ENCODE measurements at places on chromosomes 7 and 10. TPM values are rescaled to one million over a fixed set of nuclear protein-coding genes. Genes with fewer than 3 reads are reported as not detected.

GRCh38 chr7:36137754-36138153 lies 15.3 kb upstream of the EEPD1 start:
- no peak overlapping the region for H3K27ac ChIP-seq
- no peaks in the 10 kb centered on the region for H3K27me3 ChIP-seq
- DNase-seq = peak; percentile 53
- no peaks in the 10 kb centered on the region for H3K36me3 ChIP-seq

CLCN1 gene
- total RNA-seq = not detected

- H3K4me3 ChIP-seq = no peak overlapping the region
- no peak for DNase-seq
- no peaks in the 10 kb centered on the region for H3K27me3 ChIP-seq
- H3K36me3 ChIP-seq = no peaks in the 10 kb centered on the region
- H3K27ac ChIP-seq = no peak overlapping the region
- no peaks in the 10 kb centered on the region for H3K4me1 ChIP-seq
Measured at GRCh38 chr10:83927166-83927565, 212.1 kb upstream of the GHITM start.

DNA sequence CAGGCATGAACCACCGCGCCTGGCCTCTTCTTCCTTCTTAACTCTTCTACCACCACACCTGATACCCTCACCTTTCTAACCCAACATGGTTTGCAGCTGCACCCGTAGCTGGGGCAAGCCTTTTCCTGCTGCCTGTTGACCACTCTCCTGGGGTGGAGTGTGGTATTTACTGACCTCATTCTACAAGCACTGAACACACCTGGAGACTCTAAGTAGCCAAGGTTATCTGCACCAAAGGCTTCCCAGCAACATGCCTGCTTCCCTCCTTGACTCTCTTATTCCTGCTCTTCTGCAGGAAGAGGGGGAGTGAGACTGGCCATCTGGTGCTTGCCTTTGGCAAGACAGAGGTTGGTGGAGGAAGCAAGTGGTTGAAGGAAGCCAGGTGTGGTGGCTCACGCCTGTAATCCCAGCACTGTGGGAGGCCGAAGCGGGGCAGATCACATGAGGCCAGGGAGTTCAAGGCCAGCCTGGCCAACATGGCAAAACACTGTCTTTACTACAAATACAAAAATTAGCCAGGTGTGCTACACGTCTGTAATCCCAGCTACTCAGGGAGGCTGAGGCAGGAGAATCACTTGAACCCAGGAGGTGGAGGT lies 10.1 kb downstream of the ACTR1A start:
- H3K27ac ChIP-seq = peak overlapping the region; percentile 76
- H3K27me3 ChIP-seq = no peaks in the 10 kb centered on the region

DNA sequence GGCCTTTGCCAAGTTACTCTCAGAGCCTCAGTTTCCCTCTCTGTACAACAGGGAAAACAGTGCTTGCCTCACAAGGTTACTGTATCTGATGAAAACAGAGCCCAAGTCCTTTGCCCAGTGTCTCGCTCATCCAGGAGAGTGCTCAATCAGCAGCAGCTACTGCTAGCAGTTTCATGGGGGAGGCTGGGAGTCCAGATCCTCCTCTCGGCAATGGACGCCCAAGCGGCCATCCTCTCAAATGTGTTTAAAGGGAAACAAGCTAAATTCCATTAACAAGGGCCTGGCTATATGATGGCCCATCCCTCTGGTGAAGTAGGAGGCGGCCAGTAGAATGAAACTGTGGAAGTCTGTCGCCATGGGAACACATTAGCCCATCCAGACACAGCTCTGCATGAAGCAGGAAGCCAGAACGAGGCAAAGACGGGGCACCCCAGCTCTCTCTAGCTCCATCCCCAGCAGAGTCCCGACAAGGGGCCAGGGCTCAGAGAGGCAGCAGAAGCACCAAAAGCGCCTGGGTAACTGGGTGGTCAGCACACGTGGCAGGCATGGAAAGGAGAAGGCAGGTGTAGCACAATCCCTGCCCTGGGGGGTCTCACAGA lies 35.2 kb downstream of the FAM53B start:
- DNase-seq = no peak
- no peak overlapping the region for H3K4me3 ChIP-seq
- peak overlapping the region; percentile 49 for H3K27ac ChIP-seq
- H3K27me3 ChIP-seq = no peaks in the 10 kb centered on the region
- H3K4me1 ChIP-seq = peaks cover 87% of the 10 kb centered on the region
- peaks cover 16% of the 10 kb centered on the region for H3K36me3 ChIP-seq

LMOD2 gene
- total RNA-seq = not detected

DNA sequence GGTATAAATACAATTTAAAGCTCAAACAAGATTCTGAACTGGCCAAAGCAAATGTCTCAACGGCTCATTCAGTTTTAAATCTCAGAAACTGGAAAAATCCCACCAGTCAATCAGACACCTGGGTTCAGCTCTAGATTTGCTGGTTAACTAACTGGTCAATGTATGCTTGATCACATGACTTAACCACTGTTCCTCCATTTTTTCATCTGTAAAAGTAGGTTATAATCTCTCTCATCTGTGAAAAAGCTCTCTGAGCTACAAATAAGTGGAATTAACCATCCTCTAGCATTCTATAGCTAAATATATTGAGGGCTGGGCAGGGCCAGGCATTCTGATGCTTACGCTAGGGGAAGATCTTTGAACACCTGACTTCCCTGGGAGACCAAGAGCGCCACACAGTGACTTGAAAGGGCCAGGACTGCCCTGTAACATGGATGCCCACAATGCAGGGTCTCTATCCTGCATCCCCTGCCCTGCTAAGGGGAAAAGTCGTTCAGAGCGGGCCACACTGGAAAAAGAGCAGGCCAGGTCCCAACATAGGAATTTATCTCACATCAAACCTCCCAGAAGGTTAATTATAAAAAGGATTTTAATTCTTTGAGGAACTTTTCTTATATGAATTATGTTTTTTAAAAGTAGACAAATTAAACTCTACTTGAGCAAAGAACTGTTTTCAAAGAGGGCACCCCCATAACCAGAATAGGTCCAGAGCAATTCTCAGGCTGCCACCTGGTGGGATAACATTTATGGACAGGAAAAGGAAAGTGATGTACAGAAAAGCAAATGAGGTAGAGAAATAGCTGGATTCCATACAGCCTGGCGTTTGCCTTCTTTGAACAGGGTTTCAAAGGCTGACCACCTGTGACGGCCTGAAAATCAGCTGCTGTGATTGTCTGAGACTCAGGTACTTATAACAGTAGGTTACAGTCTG lies 1.8 kb downstream of the RP9 start:
- peaks cover 13% of the 10 kb centered on the region for H3K36me3 ChIP-seq
- H3K27me3 ChIP-seq = no peaks in the 10 kb centered on the region
- peaks cover 44% of the 10 kb centered on the region for H3K4me1 ChIP-seq
- peak overlapping the region; percentile 84 for H3K27ac ChIP-seq
- DNase-seq = no peak
